ENCODE measurements at places on chromosomes 4 and X.

GRCh38 chrX:68596871-68597270 is 50.6 kb upstream of the STARD8 start:
- peak; percentile 48 for DNase-seq

- DNase-seq, result no peak
Measured at GRCh38 chr4:109701566-109702410, 1.5 kb downstream of the CASP6 start.

GRCh38 chr4:99276417-99276816 is 14.4 kb downstream of the ADH1A start:
- DNase-seq, result no peak

GRCh38 chr4:53990641-53991040 is 73.8 kb downstream of the CHIC2 start:
- no peak for DNase-seq

GRCh38 chr4:109810552-109811387 is 4.8 kb upstream of the GAR1 start:
- DNase-seq, result no peak

DNA sequence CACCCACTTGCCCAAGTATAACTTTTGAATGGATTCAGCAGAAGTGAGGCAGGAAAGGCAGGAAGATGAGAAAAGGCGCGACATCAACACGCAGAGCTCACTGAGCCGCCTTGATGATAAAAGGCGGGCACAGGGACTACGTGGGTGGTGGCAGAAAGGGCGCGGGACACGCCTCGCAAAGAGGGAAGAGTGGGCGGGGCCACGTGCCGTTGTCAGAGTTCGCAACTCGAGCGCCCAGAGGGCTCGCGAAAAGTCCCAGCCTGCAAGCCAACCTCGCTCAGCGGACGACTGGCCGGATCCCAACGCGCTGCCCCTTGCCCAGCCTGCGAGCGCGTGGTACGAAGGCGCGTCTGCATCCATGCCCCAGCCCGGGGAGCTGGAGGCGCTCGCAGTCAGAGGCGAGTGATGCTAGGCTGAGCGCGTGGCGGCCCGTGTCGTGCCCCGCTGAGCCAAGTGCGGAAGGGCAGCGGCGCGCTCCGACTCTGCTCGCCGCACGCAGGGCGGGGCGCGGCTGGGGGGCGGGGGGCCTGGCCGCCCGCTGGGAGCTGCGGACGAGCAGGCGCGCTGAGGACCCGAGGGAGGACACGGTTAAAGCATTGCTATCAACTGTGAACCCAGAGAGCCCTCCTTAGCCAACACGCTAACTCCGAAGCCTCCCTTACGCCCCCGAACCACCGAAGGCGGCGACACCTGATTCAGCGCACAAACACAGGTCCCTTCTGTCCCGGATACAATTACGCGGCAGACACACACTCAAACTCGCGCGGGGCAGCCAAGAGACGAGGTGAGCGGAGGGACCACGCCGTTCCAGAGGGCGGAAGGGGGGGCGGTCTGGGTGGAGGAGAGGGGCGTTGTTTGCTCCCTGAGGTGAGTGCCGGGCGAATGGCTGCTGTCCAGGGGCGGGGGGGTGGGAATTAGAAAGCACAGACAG is at the start of gene UGT8:
TSS of gene UGT8 (plus strand) at position 617 of the 931 bp plus-strand sequence. CDS start 24,074 bp downstream, outside the sequence.
- DNase-seq, result no peak

DNA sequence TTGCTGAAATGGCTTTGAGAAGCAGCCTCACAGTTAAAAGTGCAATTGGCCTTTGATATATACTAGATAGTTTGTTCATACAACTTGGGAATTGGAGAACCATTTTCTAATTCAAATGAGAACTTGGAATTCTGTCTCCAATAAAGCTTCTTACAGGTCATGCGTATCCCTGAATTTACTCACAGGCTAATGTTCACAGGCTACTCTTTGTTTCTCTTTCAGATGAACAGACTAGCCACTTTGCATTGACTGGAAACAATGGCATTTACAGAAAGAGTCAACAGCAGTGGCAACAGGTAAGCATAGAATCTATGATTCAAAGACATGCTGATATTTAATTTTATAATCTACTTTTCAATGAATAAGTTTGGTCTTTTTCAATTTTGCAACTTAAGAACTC is 13.5 kb downstream of the AFF1 start:
- no peak for DNase-seq

GRCh38 chrX:55867708-55868107 is 150.2 kb downstream of the RRAGB start:
- DNase-seq, result no peak

GRCh38 chr4:132245319-132245718 is 903.8 kb upstream of the PCDH10 start:
- no peak for DNase-seq

- DNase-seq, result no peak
Measured at GRCh38 chr4:22532896-22533295, 17.0 kb upstream of the ADGRA3 start.

- no peak for DNase-seq
Measured at GRCh38 chr4:78707793-78708192, 68.4 kb upstream of the BMP2K start.

GRCh38 chr4:71524756-71525155 is 185.9 kb downstream of the SLC4A4 start:
- DNase-seq, result no peak

DNA sequence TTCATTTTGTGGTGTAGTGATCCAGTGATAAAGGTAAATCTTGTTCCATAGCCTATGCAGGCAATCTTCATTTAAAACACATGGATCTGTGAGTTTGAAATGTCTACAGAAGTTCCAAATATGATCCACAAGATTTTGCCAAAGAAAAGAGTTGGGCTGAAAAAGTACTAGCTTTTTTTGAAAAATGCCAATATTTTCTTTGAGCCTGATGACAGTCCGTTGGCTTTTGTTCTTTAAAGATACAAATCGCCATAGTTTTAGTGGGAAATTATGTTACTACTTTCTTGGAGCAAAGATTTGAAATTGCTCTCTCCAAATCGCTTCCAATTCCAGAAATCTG is 71.5 kb downstream of the HPGD start:
- DNase-seq, result no peak

DNA sequence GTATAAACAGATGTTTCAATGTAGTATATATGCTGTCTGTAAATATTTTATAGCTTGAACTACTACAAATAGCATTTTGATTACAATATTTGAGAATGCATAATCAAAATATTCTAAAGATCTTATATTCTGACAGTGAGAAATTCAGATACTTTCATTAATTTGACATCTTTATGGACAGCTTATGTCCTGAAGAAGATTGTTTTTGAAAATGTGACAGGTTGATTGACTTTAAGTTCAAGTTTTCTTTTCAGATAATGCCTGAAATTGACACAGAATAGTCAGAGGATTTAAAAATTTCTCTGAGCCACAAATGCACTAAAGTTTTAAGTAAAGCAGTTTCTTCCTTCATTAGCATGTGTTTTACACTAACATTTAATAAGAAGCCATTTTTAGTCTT is 799.8 kb downstream of the CCSER1 start:
- DNase-seq, result no peak

GRCh38 chr4:148243837-148244236 is 198.4 kb downstream of the NR3C2 start:
- DNase-seq, result no peak

DNA sequence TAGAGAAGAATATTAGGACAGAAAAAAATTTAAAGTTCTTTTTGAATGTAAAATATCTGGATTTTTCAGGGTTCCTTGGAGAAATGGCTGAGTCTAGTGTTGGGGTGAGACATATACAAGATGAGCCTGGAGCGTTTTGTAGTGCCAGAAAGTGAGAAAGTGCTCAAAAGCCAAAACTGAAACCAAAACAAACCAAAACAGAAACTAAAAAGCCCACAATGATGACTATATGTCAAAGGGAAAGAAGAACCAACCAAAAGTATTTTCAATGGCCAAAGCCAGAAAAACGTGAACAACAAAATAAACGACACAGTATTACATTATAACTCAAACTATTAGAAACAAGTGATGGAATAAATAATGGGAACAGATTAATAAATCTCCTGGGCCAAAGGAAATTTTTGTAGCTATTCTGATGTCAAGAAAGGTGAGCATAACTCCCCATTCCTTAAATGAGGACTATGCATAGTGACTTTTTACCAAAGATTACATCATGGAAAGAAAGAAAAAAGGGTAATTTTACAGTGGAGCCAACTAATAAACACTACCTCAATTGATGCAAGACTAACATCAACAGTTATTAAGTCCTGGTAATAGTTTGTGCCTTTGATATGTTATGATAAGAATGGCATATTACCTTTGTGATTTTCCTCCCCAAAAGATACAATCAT is 1137.6 kb downstream of the C4orf33 start:
- no peak for DNase-seq

- DNase-seq, result no peak
Measured at GRCh38 chr4:57282933-57283310, 172.7 kb upstream of the IGFBP7 start.

DNA sequence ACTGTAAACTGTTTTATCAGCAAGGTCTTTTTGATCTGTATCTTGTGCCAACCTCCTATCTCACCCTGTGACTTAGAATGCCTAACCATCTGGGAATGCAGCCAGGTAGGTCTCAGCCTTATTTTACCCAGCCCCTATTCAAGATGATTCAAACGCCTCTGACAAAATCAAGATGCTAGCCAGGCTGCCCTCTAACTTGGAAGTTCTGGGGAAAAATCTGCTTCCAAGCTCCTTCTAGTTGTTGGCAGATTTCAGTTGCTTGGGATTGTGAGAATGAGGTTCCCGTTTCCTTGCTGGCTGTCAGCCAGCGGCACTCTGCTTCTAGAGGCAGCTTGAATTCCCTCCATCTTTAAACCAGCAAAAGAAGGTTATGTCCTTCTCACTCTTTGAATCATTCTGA is 34.7 kb downstream of the LUZP4 start:
- no peak for DNase-seq

GRCh38 chr4:88143504-88143903 is 14.9 kb downstream of the ABCG2 start:
- DNase-seq, result no peak
